ENCODE measurements at places on chromosomes 3 and 15. TPM values are rescaled to one million over a fixed set of nuclear protein-coding genes. Genes with fewer than 3 reads are reported as not detected.
A peak's percentile ranks its signal among the peaks of the same experiment; 100 is the strongest.

The SLC28A1 gene
- polyA plus RNA-seq: not detected

The HTR3E gene
- polyA plus RNA-seq: not detected

The CYP8B1 gene
- polyA plus RNA-seq: not detected

The MKRN2OS gene
- not detected for polyA plus RNA-seq

The ADGRG7 gene
- polyA plus RNA-seq: not detected

The LYZL4 gene
- not detected for polyA plus RNA-seq

The ITIH1 gene
- not detected for polyA plus RNA-seq

DNA sequence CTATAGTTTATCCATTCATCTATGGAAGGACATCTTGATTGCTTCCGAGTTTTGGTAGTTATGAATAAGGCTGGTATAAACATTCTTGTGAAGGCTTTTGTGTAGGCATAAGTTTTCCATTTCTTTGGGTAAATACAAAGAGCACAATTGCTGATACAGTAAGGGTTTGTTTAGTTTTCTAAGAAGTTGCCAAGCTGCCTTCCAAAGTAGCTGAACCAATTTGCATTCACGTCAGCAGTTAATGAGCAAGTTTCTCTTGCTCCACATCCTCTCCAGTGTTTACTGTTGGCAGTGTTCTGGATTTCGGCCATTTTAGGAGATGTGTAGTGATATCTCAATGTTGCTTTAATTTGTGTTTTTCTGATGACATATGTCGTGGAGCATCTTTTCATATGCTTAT, 34.2 kb downstream of the GABRA5 start:
- no peak for DNase-seq

GRCh38 chr15:72916897-72917296, 133.3 kb upstream of the ADPGK start:
- no peak for DNase-seq

- DNase-seq: no peak
Observed at GRCh38 chr3:189260556-189261493, 89.1 kb downstream of the TPRG1 start.

- DNase-seq: no peak
Observed at GRCh38 chr15:75397494-75397893, 29.1 kb upstream of the MAN2C1 start.

GRCh38 chr3:102081572-102082289, 232.4 kb downstream of the NFKBIZ start:
- no peak for DNase-seq

GRCh38 chr3:159835126-159835525, 153.5 kb upstream of the IL12A start:
- no peak for DNase-seq

GRCh38 chr15:68924866-68925560, 5.3 kb upstream of the SPESP1 start:
- DNase-seq: peak; percentile 29

DNA sequence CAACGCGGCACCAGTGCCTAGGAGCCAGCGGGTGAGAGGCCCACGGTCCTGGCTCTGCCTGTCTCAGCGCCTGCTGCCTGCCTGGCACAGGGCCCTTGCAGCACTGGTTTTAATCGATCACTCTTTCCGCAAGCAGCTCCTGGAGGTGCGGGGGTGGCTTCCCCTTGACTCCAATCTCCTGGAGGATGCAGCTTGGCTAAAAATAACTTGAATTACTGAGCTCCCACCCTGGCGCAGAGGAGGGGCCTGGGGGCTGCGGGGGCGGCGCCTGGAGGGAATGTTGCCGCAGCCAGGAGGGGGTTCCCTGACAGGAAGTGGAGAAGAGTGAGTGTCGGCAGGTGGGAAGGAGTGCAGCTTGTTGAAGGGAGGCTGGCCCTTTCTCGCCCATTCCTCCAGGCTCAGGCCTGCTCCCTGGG, 9.9 kb upstream of the RPL29 start:
- DNase-seq: peak; percentile 42

GRCh38 chr3:58564456-58565160, 12.6 kb downstream of the FAM107A start:
- peak; percentile 11 for DNase-seq

GRCh38 chr15:48032911-48033310, 87.9 kb upstream of the SLC24A5 start:
- no peak for DNase-seq

DNA sequence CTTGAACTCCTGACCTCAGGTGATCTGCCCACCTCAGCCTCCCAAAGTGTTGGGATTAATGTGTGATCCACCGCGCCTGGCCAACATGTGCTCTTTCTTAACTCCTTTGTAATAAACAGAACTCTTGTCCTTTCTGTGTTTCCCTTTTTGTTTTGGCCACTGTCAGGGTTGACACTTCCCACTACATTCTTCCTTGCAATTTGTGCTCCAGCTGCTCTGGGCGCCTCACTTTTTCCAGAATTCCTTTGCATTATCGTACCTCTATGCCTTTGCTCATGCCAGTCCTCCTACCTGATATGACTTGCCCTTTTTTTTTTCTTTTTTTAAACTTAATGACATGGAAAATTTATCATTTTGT, 38.8 kb upstream of the SMAD3 start:
- DNase-seq: no peak

DNA sequence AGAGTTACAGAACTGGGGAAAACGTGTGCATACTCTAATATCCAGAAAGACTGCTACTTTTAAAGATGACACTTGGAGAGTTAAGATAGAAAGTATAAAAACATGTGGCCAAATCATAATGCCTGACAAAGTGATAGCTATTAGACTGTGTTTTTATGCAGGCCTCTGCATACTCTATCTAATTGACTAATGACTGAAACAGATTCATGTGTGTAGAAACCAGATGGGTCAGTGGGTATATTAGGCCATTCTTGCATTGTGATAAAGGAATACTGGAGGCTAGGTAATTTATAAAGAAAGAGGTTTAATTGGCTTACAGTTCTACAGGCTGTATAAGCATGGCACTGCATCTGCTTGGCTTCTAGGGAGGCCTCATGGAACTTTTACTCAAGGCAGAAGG, 71.5 kb downstream of the PPM1L start:
- no peak for DNase-seq

GRCh38 chr3:130644628-130645253, 101.9 kb downstream of the PIK3R4 start:
- DNase-seq: no peak

GRCh38 chr3:125140011-125140817, 72.3 kb downstream of the SLC12A8 start:
- DNase-seq: no peak

- DNase-seq: no peak
Observed at GRCh38 chr15:89171136-89172072, 50.0 kb downstream of the RLBP1 start.

- no peak for DNase-seq
Observed at GRCh38 chr15:83067638-83067962, 548 bp upstream of the BTBD1 start.
